ENCODE measurements at places on chromosomes 2 and 18. TPM values are rescaled to one million over a fixed set of nuclear protein-coding genes. Genes with fewer than 3 reads are reported as not detected.

DNA sequence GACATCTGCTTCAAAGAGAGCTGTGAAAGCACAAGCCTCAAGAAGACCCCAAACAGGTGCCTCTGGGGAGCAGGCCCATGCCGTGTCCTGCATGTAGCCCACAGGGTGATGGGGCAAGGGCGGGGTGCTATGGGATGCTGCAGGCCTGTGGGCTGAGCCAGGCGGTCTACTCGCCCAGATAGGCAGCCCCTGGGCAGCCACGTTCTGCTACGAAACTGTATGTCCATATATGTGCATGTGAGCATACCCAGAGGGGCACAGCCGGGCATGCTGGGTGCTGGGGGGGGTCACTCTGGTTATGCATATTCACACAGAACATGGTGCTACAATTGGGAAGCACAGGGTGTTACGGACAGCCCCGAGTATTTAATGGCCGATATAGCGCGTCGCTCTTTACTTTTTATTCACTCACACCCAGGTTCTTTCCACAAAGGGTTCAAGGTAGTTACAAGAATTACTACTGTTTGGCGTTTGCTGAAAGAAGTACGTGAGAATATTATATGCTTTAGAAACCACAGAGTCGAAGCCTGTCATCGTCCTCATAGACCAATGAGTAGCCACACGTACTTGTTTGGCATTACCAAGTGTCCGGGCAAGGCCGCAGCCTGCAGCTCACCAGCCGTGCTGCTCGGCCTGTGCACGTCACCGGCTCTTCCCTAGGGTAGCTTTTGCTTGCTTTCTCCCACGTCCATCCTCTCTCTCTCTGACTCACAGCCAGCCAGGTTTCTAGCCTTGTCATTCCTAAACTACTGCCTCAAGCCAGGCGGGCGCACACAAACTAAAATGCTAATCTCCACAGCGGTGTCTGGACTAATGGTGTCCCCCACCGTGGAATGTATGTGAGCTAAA, 14.4 kb downstream of the MTERF4 start:
- no peak for DNase-seq

GRCh38 chr2:14712111-14712510, 79.6 kb downstream of the LRATD1 start:
- DNase-seq, result no peak

DNA sequence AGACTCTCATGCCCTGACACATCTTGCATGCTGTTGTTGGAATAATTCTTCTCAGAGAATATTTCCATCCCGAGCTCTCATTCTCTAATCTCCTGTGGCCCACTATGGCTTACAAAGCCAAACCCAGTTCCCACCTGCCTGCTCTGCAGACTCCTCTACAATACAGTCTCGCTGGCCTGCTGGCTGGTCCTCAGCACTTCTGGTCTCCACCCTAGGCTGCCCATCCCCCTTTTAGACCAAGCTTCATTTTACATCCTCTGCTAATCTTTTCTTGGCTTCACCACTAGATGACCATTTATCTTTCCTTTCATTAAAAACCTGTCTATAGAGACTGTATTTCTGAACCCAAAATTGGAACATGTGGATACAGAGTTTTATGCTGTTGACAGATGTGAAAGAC, 42.5 kb upstream of the YPEL5 start:
- DNase-seq, result no peak

Gene CSRNP3
- 5.2 TPM for total RNA-seq

Gene TXNL4A
- total RNA-seq, result 83.4 TPM

- no peak for DNase-seq
Observed at GRCh38 chr18:55116863-55117262, 157.6 kb upstream of the CCDC68 start.

DNA sequence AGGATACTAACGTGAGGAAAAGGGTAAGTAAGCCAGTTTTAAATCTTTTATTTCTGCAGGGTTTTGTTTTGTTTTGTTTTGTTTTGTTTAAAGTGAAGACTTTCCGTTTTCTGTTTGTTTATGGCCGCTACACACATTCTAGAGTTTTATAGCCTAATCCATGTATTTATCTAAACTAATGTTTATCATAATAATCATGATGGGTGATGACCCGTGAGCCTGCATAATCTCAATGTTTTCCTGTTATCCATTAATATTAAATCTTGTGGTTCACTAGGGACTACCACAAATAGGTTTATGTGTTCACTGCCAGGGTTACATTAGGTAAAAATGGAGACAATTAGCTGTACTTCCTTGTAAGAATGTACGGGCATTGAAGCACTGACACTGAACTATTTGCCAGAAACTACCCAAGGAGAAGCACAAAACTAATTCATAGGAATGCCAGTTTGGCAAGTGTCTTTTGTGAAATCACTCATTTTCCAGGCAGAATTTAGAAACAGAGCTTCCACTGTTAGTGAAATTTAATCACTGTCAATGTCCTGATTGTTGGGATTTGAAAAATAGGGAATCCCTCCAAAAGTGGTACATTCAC, 574.8 kb downstream of the LRP1B start:
- DNase-seq, result no peak

GRCh38 chr18:2827061-2827460, 19.7 kb upstream of the EMILIN2 start:
- DNase-seq, result no peak

Gene HNMT
- total RNA-seq, result 62.9 TPM

Gene SP100
- total RNA-seq, result 101 TPM
